ENCODE measurements at places on chromosomes 12 and 14.

DNA sequence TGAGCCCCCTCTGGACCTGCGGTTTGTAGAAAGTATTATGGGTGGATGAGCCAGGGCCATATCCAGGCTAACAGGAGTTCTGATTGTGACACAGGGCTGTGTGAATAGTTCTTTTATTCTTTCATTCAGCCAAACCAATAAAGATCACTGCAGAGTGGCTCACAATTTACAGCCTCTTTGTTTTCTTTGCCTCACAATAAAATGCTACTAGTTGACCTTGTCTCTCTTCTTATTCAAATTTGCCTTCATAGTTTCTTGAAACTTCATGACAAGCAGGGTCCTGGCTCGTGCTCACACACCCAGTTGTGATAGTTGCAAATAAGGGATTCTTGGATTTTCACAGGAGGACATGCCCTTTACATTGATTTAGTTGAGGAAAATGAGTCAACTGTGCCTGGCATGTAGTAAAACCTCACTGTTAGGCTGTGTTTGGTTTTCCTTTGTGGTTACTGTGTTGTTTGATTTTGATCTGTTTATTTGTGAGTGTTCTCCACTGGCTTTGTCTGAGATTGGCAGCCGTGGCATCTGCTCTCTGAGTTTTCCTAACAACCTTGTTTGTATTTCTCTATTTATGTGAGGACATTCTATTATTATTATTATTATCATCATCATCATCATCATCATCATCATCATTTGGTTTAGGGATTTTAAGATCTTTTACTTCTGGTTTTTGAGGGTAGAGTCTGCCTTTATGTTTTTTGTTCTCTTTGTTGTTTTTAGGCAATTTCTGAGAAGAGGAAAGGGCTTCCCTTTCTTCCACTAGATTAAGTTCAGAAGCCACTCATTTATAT is 2.7 kb upstream of the KRT6B start:
- no peak for DNase-seq

DNA sequence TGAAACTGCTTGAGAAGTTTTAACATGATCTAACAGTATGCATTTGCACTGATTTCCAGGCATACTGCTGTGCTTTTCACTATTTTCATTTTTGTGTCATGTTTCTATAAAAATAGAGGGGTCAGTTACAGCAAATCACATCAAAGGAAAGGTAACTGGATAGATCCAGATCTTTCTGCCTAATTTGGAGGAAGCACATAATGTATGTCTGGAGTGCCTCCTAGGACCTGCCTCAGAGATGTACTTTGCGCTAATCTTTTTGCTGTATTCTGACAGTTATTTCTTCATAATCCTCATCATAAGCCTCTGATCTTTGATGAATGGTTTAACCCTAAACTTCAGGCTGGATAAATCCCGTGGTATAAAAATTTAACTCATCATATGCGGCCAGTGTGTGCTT is 111.2 kb upstream of the NPAS3 start:
- no peak for DNase-seq

DNA sequence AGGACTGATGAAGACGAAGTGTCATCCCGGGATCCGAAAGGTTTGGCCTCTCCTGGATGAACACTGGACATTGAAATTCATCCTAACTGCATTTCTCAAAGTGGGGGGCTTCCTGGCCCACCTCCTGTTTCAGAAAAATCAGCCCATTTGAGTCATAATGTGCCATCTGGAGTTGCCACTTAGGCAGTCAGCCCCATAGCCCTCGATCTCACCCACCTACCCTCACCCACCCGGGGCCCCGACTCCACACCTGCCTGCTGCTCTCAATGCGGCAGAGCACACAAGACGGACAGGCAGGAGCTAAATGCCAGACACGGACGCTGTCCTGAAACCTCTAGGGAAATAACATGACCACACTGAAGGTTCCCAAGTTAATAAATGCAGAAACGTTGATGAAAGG is 12.6 kb downstream of the DLK1 start:
- no peak for DNase-seq

- DNase-seq, result no peak
These were observed 15.1 kb downstream of the LTBP2 start for GRCh38 chr14:74596741-74597450.

DNA sequence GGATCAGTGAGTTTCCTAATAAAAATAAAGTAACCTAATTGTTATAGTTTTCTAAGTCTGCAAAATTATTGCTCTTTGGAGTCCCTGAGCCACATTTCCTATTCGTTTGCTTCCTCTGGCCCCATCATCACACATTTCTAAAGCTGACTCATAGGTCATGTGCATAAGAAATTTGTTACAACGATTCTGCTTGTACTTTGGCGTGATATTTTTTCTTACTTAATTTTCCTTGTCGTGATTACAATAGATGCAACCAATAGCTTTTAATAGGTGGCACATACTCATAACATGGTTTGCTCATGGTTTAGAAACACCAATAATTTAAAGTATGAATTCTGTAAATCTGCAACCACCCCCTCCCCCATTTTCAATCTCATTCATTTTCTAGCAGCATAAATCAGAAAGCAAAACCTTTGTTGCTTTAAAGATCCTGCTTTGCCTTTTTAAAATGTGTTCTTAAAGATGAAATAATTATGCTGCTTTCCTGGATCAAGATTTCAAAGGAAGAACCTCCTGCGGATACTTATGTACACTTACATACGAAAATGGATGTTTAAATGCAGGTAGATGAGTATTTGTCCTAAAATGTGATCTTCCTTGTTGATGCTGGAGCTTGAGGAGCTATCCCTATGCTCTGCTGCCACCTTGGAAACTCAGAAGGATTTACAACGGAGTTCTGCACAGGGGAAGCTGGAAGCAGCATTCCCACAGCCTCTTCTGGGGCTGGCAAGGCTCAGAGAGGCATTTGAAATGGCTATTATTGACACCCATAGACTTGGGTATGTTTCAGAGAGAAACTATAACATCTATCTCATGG is 1.7 kb upstream of the FLRT2 start:
- DNase-seq, result peak; percentile 74

DNA sequence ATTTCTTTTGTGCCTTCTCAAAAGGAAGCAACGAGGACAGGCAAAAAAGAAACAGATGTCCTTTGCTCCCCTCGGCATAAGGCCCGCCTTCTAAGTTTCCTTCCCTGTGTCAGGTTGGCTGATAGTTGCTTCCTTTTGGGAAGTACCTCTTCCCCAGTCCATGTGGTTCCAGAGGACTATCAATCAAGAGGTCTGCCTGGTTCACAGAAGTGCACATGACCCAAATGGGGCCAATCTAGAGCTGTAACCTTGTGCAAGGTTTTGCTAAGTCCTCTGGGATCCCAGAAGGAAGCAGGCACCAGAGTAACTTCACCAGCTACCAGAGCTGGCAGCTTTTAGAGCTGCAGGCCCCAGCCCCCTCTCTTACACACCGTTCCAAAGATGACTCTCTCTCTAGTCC is 42.6 kb downstream of the TMEM63C start:
- no peak for DNase-seq

DNA sequence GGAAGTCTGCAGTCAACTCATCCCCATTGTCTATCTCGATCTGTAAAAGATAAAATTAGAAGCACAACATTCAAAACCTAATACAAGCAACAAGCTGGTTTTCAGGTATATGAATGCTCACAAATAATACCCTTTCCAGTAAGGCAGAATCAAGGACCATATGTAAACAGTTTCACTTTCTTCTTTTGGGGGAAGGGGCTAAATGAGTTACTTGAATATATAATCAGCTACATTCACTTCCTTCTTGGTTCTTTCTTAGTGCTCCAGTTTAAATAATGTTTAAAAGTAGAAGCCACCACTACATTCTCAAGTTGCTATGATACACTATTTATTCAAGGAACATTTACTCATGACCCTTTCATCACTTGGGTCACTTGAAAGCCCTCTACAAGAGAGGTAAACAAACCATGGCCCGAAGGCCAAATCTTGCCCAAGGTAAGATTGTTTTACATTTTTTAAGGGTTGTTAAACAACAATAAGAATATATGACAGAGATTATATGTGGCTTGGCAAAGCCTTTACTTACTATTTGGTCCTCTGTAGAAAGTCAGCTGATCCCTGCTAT is 10.3 kb downstream of the TWF1 start:
- DNase-seq, result no peak

GRCh38 chr12:73612551-73612950 is 925.1 kb upstream of the ATXN7L3B start:
- no peak for DNase-seq

Measured in endodermal cell (in vitro differentiated cells).